ENCODE measurements at places on chromosomes 6 and 20. TPM values are rescaled to one million over a fixed set of nuclear protein-coding genes. Genes with fewer than 3 reads are reported as not detected.

GRCh38 chr6:169229615-169230321, 23.9 kb downstream of the THBS2 start:
- H3K4me3 ChIP-seq: no peak overlapping the region
- no peaks in the 10 kb centered on the region for H3K36me3 ChIP-seq
- DNase-seq: no peak
- H3K27ac ChIP-seq: no peak overlapping the region

GRCh38 chr6:63352544-63353285, 32.9 kb upstream of the LGSN start:
- no peaks in the 10 kb centered on the region for H3K27me3 ChIP-seq
- no peak overlapping the region for H3K4me3 ChIP-seq
- H3K36me3 ChIP-seq: no peaks in the 10 kb centered on the region
- no peak overlapping the region for H3K27ac ChIP-seq
- DNase-seq: no peak

LY6G6C gene
- not detected for total RNA-seq

GRCh38 chr6:5763871-5764270, 242.9 kb downstream of the NRN1 start:
- H3K27ac ChIP-seq: no peak overlapping the region
- H3K36me3 ChIP-seq: no peaks in the 10 kb centered on the region
- DNase-seq: no peak
- H3K4me1 ChIP-seq: no peaks in the 10 kb centered on the region
- no peaks in the 10 kb centered on the region for H3K27me3 ChIP-seq

LY6G6F gene
- total RNA-seq: not detected

- DNase-seq: no peak
- no peak overlapping the region for H3K27ac ChIP-seq
- H3K4me3 ChIP-seq: no peak overlapping the region
- H3K4me1 ChIP-seq: no peaks in the 10 kb centered on the region
These were observed 45.6 kb downstream of the FOXO3 start for GRCh38 chr6:108606250-108606690.

GRCh38 chr20:37291724-37292126, 2.3 kb downstream of the MANBAL start:
- peaks cover 31% of the 10 kb centered on the region for H3K4me1 ChIP-seq
- no peak for DNase-seq
- no peak overlapping the region for H3K4me3 ChIP-seq
- no peaks in the 10 kb centered on the region for H3K27me3 ChIP-seq

DNA sequence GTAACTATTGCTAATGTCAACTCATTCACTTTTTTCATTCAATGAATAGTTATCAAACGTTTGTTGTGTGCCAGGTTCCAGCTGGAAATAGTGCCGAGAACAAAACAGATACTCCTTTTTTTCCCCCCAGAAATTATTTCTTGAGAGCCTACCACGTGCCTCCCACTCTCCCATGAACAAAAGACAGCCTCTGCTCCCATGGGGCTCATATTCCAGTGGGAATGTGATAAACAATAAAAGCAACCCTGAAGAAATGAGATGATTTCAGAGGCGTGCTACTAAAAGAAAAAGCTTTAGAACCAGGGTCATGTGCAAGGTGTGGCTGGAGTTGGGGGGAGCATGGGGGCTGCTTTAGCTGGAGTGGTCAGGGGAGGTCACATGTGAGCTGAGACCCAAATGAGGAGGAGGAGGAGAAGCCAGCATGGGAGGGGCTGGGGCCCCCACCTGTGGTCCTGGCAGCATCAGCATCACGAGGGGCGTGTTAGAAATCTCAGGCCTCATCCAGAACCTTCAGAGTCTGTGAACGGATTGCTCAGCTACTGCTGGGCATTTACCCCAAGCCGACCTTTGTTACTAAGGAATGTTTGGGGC, 157.4 kb downstream of the EYA2 start:
- DNase-seq: no peak
- no peak overlapping the region for H3K27ac ChIP-seq
- H3K4me3 ChIP-seq: no peak overlapping the region
- no peaks in the 10 kb centered on the region for H3K36me3 ChIP-seq
- no peaks in the 10 kb centered on the region for H3K4me1 ChIP-seq

Measured in CD4-positive, alpha-beta T cell (primary cell).